ENCODE measurements at places on chromosomes 11 and 22.
A peak's percentile ranks its signal among the peaks of the same experiment; 100 is the strongest.

DNA sequence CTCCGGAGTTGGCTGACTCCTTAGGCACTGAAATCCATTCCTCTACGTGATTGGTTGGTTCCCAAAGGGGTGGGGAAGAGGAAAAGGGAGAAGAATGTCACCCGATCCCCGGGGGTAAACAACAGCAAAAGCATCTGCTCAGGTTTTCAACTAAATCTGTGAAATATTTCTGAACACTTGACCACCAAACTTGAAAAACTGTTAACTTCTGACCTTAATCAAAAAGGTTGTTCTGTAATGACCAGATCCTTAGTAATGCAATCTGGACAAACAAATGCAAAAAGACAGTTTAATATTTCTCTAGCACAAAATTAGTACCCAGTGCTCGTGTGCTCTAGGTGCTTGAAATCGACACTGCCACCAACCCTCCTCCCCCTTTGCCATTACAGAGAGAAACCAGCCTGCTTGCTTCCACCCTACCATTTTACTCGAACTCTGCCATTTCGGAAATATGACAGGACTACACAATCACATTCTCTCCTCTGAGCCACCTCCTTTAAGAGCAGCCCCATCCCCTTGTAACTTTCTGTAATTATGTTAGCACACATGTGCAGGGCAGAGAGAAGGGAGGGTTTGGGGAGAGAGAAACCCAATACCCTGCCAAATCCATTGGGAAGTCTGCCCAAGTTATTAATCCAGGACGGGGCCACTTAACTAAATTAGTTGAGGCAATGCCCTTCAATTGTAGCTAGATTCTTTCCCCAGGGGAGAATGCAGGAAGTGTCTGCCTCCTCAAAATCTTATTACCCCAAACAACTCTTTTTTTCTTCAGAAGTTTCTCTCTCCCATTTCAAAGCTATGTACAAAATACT lies 113.8 kb downstream of the RBFOX2 start:
- peak; percentile 88 for DNase-seq

DNA sequence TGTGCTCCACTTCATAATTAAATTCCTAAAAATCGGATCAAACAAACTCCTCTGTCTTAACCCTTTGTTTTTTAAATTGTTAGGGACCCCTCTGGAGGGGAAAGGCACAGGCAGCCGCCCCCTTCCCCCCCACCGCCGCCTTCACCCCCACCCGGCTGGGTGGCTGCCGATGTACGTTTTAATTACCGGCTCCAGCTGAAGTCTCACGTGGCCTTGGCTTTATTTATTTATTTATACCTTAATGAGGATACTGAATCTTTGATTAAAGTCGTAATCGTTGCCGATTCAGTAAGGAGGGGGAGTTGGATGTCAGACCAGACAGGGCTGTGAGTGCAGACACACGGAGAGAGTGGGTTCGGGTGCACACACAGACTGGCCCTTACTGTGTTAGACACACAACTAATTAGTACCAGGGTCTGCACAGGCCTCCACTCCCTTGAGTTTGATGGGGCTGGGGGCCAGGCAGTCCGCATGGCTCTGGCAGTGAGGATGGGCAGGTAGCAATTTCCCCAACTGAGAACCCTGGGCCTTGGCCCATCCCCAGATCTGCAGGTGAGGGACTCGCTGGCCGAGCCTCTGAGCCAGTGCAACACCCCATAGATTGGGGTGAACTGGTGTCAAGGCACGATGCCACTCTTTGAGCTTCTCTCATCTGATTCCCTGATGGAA lies 51.3 kb upstream of the NNMT start:
- DNase-seq = no peak

GRCh38 chr22:46740910-46741780 lies 3.1 kb upstream of the CERK start:
- DNase-seq = no peak

- no peak for DNase-seq
Observed at GRCh38 chr11:1842149-1843097, 3.6 kb downstream of the TNNI2 start.

- DNase-seq = no peak
Observed at GRCh38 chr11:80650966-80651365, 1210.1 kb upstream of the TENM4 start.

All from kidney tubule cell (primary cell).